ENCODE measurements at places on chromosomes 13 and 19.

- H3K27ac ChIP-seq = no peak overlapping the region
- DNase-seq = no peak
- H3K27me3 ChIP-seq = no peaks in the 10 kb centered on the region
- no peaks in the 10 kb centered on the region for H3K36me3 ChIP-seq
Measured at GRCh38 chr19:45151320-45151719, 9.5 kb downstream of the NKPD1 start.

DNA sequence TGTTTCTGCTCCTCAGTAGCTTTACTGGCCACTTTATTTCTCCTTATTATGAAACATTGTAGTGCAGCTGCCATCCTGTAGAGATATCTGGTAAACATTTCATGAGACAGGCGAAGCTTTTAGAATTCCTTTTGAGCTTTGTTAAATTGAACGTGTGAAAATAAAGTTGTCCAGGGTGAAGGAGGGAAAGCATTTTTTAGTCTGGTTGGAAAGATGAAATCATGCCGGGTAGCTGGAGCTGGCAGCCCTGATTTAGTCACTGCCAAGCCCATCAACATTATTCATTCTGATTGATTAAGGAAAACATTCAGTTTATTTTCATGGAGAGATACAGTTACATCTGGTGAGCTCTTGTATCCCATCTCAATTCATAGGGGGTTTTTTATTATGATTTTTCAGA is 326.2 kb upstream of the GPC6 start:
- H3K36me3 ChIP-seq = no peaks in the 10 kb centered on the region
- no peak overlapping the region for H3K27ac ChIP-seq
- no peak overlapping the region for H3K4me3 ChIP-seq
- H3K4me1 ChIP-seq = no peaks in the 10 kb centered on the region
- DNase-seq = no peak

GRCh38 chr13:76499891-76500290 is 386.3 kb downstream of the KCTD12 start:
- no peaks in the 10 kb centered on the region for H3K4me1 ChIP-seq
- H3K27me3 ChIP-seq = peaks cover 1% of the 10 kb centered on the region
- H3K27ac ChIP-seq = no peak overlapping the region
- no peaks in the 10 kb centered on the region for H3K36me3 ChIP-seq
- no peak overlapping the region for H3K4me3 ChIP-seq
- no peak for DNase-seq

DNA sequence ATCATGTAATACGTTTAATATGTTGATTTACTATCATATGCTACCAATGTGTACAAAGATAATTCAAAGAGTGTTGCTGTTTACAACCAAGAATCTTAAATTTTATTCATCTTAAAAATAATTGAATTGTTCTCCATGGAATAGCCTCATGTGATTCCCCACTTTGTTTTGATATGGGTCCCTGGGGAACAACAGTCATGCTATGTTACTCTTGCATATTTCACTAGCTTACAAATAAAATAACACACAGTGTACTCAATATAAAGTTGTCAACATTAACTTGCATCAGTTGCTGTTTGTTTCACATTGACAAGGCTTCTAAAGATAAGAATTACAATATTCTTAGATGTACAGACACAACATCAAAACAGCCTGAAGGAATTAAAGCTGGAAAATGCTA is 2.3 kb downstream of the ENOX1 start:
- H3K36me3 ChIP-seq = no peaks in the 10 kb centered on the region
- peaks cover 8% of the 10 kb centered on the region for H3K27me3 ChIP-seq
- peaks cover 13% of the 10 kb centered on the region for H3K4me1 ChIP-seq
- no peak overlapping the region for H3K4me3 ChIP-seq

All from CD4-positive, CD25-positive, alpha-beta regulatory T cell (primary cell).